ENCODE measurements at places on chromosomes 5 and 9.

DNA sequence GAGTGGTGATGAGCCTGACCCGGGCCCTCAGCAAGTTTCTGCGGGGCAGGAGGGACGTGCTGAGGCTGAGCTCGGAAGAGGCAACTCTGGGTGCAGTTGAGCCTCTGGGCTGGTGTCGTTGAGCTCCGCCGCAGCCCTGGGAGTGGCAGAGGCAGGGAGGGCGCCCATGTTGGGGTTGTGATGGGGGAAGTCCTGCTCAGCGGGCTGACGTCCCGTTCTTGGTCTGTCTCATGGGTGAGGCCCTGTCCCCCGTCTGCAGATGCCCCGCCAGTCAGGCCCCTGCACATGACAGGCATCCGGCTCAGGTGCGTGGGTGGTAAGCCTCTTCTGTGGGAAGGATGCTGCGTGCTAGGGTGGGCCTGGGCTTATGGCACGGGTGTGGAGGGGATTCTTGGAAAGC lies 64.3 kb downstream of the RXRA start:
- no peak for DNase-seq

DNA sequence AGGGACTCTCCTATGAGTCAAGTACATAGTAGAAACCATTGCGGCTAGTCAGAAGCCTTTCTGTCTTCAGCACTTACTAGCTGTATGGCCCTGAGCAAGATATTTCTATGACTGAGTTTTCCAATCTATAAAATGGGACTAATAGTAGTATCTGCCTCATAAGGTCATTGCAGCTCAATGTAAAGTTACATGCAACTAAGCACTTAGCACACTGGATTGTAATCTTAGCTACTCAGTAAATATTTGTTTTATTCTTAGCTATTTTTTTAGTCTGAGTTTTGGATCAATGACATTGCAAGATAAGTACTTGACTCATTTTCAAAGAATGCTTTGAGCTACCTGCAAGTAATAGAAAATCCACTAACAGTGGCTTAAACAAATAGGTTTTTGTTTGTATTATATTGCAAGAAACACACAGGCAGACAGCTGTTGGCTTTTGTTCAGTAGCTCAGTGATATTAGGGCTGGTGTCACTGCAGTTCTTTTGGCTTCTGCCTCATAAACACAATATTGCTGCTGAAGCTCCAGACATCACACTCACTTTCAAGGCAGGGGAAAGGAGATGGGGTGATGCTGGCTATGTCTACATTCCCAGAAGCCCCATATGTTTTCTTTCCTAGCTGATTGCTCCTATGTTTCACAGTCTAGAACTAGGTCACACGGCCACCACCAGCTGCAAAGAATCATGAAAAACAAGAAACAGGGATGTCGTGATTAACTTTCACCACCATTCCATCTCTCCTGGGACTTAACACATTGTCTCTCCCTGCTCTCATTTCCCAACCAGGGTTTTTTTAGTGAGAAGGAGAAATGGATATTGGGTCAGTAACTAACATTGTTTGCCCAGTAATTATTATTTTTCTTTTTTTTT lies 26.9 kb upstream of the FAT2 start:
- no peak for DNase-seq

DNA sequence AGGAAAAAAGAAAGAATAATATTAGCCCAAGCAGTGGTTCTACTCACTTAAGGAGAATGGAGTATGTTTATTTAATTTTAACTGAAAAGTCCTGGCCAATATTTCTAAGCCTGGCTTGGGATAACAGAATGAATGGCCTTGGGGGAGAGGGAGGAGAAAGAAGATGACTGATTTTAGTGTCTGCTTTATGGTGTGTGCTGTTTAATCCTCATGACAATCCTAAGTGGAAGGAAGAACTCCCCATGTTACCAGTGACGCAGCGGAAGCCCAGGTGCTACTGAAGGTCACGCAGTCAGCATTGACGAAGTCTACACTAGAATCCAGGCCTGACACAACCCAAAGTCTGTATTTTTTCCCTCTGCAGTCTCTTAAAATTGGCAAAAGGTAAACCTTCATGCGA lies 50.5 kb downstream of the PALM2AKAP2 start:
- no peak for DNase-seq

DNA sequence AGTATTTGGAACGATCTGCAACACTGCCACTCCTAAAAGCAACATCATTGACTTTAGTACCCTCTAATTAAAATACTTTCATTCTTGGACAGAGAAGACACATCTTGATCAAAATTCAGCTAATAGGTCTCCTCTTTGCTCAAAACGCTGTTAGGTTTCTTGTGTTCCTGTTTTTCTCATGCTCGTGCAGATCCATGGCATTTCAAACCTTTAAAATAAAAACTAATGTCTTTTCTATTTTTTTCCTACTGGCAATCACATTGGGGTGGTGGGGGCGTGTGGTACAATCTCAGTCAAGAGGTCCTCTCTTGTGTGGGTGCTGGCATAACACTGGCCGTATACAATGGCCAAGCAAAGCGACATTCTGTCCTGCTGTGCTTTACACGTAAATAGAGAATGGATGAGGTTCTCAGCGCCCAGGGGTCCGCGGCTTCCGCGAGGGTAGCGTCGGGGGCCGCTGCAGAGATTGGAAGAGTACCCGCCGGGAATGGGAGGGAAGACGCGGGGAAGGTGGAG lies 315 bp upstream of the GPR150 start:
- DNase-seq, result no peak

- DNase-seq, result no peak
Measured at GRCh38 chr9:106478727-106479126, 384.2 kb upstream of the ZNF462 start.

DNA sequence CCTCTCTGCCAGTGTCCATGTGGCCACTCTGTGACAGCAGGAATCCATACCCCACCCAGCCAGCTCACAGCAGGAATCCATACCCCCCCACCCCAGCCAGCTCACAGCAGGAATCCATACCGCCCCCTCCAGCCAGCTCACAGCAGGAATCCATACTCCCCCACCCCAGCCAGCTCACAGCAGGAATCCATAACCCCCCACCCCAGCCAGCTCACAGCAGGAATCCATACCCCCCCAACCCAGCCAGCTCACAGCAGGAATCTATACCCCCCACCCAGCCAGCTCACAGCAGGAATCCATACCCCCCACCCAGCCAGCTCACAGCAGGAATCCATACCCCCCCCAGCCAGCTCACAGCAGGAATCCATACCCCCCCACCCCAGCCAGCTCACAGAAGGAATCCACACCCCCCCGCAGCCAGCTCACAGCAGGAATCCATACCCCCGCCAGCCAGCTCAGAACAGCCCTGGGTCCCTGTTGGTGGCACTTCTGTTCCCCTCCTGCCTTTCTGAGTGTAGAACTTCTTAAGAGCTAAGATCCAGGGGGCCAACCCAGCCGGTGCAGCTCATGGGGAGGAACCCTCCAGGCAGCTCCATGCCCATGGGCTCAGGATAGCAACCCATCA lies 8.4 kb upstream of the RXRA start:
- DNase-seq, result peak; percentile 41

- DNase-seq, result peak; percentile 48
Measured at GRCh38 chr9:1939926-1940368, 75.2 kb upstream of the SMARCA2 start.

DNA sequence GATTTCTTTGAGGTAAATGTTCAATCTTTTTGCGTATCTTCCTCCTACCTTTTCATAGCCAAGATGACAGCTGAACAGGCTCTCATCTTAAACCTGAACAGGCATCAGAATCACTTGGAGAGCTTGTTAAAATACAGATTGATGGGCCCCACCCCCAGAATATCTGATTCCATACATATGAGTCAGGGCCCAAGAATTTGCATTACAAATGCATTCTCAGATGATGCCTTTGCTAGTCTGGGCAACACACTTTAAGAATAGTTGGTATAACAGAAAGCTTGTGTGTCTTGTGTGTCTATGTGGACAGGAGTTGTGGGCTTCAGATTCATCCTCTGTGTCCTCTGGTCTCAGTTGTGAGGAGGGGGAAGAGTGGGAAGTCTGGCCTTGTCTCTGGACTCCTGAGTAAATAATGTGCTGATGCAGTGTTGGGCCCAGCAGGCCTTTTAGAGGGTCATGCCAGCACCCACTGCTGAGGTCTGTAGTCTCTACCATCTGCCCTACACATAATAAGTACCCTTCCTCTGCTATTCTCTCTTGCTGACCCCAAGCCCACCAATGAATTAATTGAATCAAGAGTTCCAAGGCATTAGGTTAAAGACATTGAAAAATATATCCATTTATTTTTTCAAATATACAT lies 43.1 kb downstream of the PTCD2 start:
- peak; percentile 50 for DNase-seq

DNA sequence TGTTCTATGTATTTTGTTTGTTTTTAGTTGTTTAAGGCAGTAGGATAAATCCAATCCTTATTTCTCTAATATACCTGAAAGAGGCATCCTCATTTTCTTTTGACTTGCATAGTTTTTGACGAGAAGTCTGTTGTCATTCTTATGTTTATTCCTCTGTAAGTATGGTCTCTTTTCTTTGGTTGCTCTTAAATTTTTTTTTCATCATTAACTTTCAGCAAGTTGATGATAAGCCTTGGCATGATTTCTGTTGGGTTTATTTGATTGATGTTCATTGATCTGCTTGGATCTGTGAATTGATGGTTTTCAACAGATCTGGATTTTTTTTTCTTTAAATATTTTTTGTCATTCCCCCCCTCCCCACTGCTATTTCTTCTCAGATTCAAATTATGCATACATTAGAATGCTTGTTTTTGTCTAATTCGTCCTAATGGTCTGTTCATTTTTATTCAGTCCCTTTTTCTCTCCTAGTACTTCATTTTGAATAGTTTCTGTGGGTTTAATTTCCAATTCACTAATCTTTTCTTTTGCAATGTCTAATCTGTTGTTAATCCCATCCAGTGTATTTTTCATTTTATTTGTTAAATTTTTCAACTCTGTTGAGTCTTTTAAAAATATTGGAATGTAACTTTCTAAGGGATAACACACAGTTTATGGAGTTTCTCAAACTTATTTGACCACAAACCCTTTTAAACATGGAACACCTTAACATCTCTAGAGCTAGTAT lies 495.9 kb downstream of the CSNK1G3 start:
- DNase-seq, result no peak

DNA sequence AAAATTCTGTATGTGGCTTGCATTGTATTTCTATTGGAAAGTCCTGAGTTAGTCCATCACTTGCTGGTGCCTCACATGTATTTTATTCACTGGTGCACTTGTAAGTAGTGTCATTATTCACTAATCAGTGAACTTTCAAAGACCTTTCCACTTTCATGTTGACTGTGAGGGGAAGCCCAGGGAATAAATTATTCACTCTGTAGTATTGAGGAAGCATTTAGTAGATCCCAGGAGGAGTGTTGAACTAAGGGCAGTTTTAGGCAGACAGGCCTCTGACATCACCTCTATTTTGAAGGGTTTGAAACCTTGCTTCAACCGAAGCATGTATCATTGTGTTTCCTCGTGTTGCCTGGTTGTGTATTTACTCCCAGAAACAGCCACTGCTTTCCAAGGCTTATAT lies 705.4 kb upstream of the RIOK2 start:
- DNase-seq, result no peak

DNA sequence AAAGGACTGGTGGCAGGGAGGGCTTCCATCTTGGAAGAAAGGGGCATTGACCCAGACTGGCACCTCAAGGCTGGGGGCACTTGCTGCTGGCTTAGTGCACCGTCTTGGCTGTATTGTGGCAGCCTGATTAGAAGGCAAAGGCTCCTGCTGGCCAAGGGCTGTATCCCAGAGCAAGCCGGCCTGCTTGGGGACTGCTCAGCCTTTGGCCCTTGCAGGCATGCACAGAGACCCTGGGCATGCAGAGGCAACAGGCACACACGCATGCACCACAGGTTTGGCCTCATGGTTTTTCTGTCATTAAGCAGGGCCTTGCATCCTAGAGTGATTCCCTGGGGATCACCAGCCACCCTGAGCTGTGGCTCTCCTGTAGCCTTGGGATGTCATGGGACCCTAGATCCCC lies 29.0 kb downstream of the PITX1 start:
- DNase-seq, result peak; percentile 6

GRCh38 chr5:72476721-72477120 lies 30.5 kb downstream of the ZNF366 start:
- DNase-seq, result no peak

DNA sequence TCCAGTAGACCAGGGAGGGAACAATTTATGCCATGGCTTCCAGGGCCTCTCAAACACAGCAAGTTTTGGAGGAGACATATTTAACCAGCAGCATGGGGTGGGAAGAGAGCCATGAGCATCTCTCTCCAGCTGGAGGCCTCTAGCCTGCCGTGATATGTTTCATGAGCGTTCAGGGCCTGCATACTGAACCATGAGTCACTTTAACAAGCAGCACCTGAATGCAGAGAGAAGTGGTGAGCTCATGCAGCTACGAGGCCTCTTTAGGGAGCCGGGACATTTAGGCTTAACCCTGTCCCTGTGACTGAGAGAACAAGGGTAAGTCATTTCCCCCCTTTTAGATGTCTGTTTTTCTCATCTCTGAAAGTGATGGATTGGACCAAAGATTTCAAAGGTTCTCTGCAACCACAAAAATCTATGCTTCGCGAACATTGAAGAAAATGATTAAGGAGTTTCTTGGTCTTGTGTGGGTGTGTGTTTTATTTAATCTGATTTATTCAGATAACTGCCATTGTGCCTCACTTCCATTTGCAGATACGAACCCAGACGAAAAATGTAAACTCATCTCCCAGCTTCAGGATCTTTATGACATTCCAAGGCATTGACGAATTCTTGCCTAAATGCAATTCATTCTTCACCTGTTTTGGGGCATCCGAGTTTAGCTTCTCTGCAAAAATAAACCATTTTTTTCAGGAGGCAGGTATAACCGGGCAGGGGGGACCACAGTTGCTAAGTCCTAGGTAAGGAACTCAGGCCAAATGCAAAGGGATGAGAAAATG lies 157.0 kb downstream of the GABBR2 start:
- peak; percentile 77 for DNase-seq

GRCh38 chr5:139671096-139671841 lies 23.1 kb downstream of the CXXC5 start:
- DNase-seq, result peak; percentile 68

GRCh38 chr5:111553868-111554267 lies 41.5 kb upstream of the STARD4 start:
- DNase-seq, result no peak

DNA sequence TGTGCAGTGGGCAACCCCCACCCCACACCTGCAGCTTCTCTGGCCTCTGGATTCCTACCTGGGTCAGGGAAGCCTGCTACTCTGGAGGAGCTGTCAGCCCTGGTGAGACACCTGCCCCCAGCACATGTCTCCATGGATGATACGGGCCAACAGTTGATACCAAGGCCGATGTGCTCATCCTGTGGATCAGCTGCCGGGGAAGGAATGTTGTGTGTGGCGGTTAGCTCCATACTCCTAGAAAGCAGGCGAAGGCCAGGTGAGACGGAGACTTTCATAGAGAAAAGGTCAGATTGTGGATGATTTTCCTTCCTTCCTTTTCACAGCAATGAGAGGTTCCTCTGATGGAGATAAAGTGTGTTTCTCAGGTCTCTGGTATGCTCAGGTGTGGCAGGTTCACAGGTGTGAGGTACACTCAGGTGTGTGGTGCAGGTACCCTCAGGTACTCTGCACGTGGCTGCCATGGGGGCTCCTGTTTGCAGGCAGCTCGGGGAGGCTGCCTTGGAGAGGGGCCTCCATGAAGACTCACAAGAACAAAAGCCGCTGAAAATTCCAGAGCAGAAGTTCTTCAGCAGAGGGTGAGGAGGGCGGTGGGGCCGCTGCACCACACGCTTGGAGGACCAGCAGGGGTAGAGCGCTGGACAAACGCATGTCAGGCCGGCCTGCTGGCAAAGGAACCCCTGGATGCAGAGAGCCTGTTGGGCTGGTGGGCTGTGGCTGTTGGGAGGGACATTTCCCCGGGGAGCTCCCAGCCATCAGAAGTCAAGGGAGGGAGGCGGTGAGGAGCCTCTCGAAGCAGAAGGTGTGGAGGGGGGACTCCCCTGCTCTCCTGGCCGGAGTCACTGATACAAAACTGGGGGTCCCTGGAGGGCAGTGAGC lies 5.1 kb upstream of the AHRR start:
- no peak for DNase-seq

GRCh38 chr9:32398207-32398606 lies 13.8 kb downstream of the ACO1 start:
- no peak for DNase-seq
